ENCODE measurements at places on chromosomes 7 and 10. TPM values are rescaled to one million over a fixed set of nuclear protein-coding genes. Genes with fewer than 3 reads are reported as not detected.

Gene CNPY1
- total RNA-seq: not detected

Gene LRRC18
- total RNA-seq: not detected

Gene TACR2
- total RNA-seq: 0.27 TPM

Gene NEUROG3
- total RNA-seq: not detected

Gene SFTPA1
- not detected for total RNA-seq

Gene SLC39A12
- 0.05 TPM for total RNA-seq

Gene NPC1L1
- not detected for total RNA-seq

Gene FEZF1
- 2.1 TPM for total RNA-seq

Gene DIP2C
- 8.1 TPM for total RNA-seq

Gene VSIR
- 1.2 TPM for total RNA-seq

Gene DMBT1
- 0.42 TPM for total RNA-seq

Gene SRRM3
- 16.4 TPM for total RNA-seq

Gene KCP
- 0.03 TPM for total RNA-seq

Gene PRXL2A
- 113 TPM for total RNA-seq

Gene ENKUR
- 1.8 TPM for total RNA-seq

Gene DYDC2
- 0.16 TPM for total RNA-seq

Gene MRLN
- not detected for total RNA-seq

Gene TLX1
- not detected for total RNA-seq

Gene MCMBP
- 39.6 TPM for total RNA-seq

Gene SLK
- total RNA-seq: 31.6 TPM

Gene C10orf71
- not detected for total RNA-seq

Gene TRPV6
- 0.11 TPM for total RNA-seq

Gene ZNF277
- total RNA-seq: 62.7 TPM

Gene OR2A7
- total RNA-seq: 0.27 TPM

Gene NUB1
- 80.6 TPM for total RNA-seq

Gene AGMO
- 1.0 TPM for total RNA-seq

Gene WDFY4
- not detected for total RNA-seq

Gene SLC13A1
- not detected for total RNA-seq

Gene UPK3BL2
- total RNA-seq: 1.8 TPM

Gene EBF3
- 23.6 TPM for total RNA-seq

Gene AUTS2
- total RNA-seq: 0.11 TPM

Gene DEPP1
- total RNA-seq: 0.11 TPM

Gene IL2RA
- total RNA-seq: not detected

Gene TRIM4
- not detected for total RNA-seq

Gene MOGAT3
- not detected for total RNA-seq

Gene NKX2-3
- 0.19 TPM for total RNA-seq

Gene ADIRF
- not detected for total RNA-seq

Gene FAM180A
- total RNA-seq: 0.43 TPM

Gene XRCC2
- total RNA-seq: 14.1 TPM

Gene FAM13C
- total RNA-seq: 0.21 TPM

Gene MYH16
- total RNA-seq: not detected

Gene PGAM2
- total RNA-seq: not detected

Gene NUTM2D
- 0.32 TPM for total RNA-seq

Gene PARD3
- total RNA-seq: 44.2 TPM

Gene CXCL12
- 0.67 TPM for total RNA-seq

Gene DHTKD1
- total RNA-seq: 17.8 TPM

Gene SGPL1
- total RNA-seq: 27.4 TPM

Gene ANKRD61
- total RNA-seq: 0.50 TPM

Gene PON1
- total RNA-seq: 0.16 TPM

Gene LBX1
- total RNA-seq: not detected

Gene EPDR1
- total RNA-seq: 42.3 TPM

Gene AGR3
- not detected for total RNA-seq

Gene C7orf33
- total RNA-seq: not detected

Gene BLNK
- not detected for total RNA-seq

Gene PLPP4
- 4.0 TPM for total RNA-seq
